ENCODE measurements at places on chromosomes 3 and 15.

- DNase-seq: no peak
Observed at GRCh38 chr3:15148614-15149013, 49.7 kb upstream of the RBSN start.

DNA sequence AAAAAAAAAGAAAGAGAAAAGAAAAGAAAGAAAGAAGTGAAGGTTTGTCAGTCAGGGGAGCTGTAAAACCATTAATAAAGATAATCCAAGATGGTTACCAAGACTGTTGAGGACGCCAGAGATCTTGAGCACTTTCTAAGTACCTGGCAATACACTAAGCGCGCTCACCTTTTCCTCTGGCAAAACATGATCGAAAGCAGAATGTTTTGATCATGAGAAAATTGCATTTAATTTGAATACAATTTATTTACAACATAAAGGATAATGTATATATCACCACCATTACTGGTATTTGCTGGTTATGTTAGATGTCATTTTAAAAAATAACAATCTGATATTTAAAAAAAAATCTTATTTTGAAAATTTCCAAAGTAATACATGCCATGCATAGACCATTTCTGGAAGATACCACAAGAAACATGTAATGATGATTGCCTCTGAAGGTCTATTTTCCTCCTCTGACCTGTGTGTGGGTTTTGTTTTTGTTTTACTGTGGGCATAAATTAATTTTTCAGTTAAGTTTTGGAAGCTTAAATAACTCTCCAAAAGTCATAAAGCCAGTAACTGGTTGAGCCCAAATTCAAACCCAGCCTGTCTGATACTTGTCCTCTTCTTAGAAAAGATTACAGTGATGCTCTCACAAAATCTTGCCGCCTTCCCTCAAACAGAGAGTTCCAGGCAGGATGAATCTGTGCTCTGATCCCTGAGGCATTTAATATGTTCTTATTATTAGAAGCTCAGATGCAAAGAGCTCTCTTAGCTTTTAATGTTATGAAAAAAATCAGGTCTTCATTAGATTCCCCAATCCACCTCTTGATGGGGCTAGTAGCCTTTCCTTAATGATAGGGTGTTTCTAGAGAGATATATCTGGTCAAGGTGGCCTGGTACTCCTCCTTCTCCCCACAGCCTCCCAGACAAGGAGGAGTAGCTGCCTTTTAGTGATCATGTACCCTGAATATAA is 2.0 kb downstream of the B2M start:
- DNase-seq: no peak

DNA sequence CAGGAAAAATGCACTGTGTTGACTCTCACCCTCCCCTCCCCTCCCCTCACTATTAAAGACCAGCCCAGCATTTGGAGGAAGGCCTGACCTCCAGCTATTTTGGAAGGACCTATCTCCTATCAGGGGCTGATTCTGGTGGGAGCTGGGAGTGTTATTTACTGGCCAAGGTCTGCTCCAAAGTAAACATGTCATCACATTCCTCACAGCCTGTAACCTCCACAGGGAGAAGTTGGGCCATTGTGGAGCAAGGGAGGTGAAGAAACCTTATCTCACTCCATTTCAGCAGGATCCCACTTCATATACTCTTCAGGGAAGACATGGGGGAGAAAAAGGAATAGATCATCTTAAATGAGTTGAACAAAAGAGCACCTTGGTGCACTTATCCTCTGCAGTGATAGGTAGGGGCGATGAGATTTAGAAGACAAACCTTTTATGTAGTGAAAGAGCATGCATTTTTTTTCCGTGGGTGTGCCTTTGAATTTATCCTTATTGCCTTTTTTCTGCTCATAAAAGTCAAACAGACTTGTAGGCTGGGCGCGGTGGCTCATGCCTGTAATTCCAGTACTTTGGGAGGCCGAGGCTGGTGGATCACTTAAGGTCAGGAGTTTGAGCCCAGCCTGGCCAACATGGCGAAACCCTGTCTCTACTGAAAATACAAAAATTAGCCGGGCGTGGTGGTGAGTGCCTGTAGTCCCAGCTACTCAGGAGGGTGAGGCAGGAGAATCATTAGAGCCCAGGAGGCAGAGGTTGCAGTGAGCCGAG is 15.6 kb upstream of the FLNB start:
- no peak for DNase-seq

DNA sequence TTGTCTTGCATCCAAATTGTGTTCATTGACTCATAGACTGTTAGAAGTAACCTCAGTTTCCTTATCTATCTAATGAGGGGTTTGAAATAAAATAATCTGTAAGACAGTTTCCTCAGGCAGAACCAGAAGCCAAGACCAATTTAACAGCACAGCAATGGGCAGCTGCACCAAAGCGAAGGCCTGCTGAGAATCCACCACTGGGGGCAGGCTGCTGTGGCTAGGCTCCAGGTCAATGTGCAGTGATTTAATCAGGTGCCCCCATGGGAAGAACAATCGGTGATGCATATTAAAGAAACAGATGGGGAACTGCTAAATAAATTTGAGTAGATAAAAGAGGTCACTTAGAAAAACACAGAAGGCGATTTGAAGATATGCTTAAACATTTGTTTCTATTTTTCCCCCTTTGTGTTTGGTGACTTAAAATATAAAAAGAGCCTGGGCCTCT is 28.0 kb upstream of the TMOD3 start:
- DNase-seq: no peak

GRCh38 chr15:73004462-73004861 is 47.8 kb upstream of the NEO1 start:
- no peak for DNase-seq

GRCh38 chr3:180329847-180330246 is 272.1 kb upstream of the TTC14 start:
- no peak for DNase-seq

DNA sequence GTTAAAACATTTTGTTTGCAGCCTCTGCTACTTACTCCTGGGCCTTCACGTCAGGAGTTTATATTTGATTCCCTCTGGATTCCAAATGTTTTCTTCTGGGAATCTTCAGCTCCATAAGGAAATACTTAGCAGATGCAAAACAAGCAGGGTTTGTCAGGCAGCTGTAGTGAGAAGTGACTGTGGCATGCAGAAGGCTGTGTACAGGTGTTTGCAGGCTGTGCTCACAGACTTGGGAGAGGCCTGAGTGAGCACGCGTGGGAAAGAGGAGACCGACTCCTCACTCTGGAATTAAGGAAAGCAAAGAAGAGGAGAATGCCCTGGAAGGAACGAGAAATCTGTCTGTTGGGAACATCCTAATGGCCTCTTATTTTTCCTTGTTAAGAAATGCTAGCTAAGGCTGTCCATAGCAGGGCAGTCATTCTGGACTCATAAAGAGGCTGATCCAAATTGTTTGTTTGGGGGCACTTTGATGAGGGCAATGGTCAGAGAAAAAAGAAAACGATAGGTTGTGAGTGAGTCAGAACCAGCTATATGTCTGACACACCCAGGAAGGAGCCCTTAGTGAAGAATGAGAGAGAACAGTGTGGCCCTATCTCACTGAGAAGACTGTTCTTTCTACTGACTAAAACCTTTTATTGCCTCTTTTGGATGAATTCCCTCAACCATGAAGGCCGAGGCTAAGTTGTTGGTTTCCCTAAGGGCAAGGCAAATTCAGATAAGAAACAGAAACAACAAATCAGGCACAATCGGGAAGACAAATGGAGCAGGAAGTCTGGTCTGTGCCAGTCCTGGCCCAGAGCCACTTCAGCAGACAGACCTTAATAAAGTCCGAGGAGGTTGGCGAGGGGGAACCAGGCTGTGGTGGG is 82.6 kb downstream of the TGFBR2 start:
- no peak for DNase-seq

- no peak for DNase-seq
Observed at GRCh38 chr15:29596266-29596665, 226.0 kb downstream of the TJP1 start.

GRCh38 chr3:53594276-53594675 is 99.9 kb downstream of the CACNA1D start:
- DNase-seq: no peak

DNA sequence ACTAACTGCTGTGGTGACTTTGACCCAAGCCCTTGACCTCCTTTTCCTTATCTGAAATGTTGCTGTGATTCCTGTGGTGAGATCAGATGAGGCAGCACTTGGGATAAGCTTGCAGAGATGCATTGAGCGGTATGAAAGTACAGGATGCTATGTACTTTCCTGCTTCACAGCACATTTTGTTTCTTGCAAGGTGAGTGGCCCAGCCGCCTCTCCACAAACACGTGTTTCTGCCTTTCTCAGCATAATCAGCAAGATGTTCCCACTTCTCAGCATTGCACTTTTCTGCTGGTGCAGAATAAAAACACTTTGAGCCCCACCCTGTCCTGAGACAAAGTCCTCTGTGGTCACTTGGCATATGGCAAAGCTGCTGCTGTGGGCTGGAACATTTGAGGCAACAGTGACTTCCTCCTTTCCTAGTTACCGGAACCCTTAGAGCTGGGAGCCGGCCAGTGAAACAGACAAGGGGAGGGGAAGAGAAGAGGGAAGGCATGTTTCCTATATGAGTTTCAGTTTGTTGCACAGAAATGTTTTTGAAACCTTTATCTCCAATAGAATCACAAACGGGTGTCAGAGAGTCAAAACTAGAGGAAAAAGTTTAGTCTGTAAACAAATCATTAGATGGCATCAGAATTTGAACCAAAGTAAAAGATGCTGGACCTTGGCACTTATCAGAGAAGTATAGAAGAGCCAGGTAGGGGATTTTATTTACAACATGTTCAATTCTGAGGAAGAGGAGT is 5.0 kb downstream of the NUDT16 start:
- DNase-seq: no peak

GRCh38 chr15:49979705-49980382 is 139.2 kb downstream of the ATP8B4 start:
- DNase-seq: no peak

GRCh38 chr3:16174026-16174355 is 489 bp upstream of the GALNT15 start:
- no peak for DNase-seq

DNA sequence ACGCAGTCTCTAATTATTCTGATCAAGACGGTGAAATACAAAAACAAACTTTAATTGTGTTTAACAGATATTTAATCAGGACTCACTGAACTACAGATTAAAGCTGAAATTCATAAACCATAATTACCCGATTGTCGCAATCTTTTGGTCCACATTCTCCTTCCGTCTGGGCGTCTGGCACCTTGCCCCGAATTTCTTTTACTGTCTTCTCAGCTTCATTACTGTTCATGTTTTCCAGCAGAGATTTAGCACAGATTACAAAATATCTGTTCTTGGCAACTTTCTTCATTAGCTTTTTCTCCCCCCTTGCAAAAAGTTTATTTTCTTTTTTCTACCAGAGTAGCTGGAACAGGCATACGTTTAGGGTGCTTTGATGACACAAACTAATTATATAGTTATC is 271.4 kb downstream of the TIGIT start:
- DNase-seq: no peak

GRCh38 chr15:30924353-30924752 is 20.6 kb downstream of the FAN1 start:
- DNase-seq: no peak

- DNase-seq: no peak
Observed at GRCh38 chr3:144032531-144033239, 61.1 kb downstream of the DIPK2A start.

DNA sequence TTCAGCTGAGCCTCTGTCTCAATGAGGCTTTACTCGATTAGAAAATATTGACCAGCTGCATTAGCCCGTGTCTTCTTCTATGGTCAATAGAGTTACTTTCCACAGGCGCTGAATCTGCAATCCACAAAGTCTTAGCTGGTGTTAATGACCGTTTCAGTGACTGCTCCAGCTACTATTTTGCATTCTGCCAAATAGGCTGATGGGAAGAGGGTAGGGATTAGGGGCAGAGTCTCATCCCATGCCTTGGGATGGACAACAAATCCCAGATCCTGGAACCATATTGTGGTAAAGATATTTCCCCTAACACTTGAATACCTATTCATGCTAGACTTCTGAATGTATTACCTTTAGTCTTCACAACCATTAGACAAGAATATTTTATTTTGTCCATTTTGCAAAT is 29.5 kb upstream of the MAGI1 start:
- DNase-seq: no peak
